Stimulated activated CD4-positive, alpha-beta T cell treated with anti-CD3 and anti-CD28 coated beads, Interleukin-1b, Interleukin-23, amount 100 ng/mL, for 4 hours (primary cell): ENCODE measurements at places on chromosomes 4 and X.

DNA sequence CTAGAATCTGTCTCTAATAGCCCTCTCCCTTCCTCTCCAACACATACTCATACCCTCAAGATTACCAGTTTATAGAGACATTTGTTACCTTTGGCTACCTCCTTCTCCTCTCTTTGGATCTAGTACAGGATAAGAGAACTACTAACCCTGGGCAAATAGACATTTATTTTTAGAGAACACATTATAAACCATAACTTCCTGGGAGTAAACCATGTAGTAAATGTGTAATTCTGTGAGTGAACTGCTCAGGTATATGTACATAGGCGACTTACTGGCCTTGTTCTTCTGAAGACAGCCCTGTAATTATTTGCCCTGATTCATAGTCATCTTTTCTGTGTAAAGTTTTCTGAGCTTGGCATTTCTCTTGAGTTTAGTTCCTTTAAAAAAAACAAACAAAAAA, 94.2 kb downstream of the KDM6A start:
- DNase-seq: no peak

- no peak for DNase-seq
Observed at GRCh38 chrX:134603806-134604700, 54.2 kb downstream of the PLAC1 start.

- no peak for DNase-seq
Observed at GRCh38 chr4:2330091-2331042, 68.5 kb upstream of the MXD4 start.

DNA sequence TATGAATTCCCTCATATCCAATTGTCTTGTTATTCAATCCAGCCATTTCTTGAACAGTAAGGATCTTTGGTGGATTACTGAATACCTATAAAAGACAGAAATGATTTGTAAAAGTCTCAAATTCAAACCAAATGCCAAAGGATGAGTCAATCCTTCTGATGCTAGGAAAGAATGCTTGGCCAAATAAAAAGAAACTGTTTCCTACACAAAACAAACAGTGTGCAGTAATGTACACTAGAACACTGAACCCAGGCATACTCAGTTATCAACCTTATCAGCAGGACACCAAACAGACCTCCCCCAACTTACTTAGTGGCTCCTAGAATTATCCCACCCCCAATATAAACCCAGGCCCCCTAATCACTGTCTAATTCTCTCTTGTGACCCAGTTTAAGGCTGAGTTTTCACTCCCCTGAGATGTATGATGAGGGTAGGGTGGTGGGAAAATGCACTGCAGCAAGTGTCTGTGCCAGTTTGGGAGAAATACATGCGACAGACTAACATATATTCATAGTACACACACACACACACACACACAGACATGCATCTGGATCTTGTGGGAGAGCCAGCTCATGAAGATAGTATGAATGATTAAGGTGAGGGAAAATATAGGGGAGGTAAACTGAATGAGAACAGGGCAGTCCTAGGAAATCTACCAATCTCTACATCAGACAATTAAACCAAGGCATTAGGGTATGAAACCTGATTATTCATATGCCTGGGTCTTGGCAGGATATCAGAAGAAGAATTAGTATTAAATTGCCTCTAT, 35.0 kb downstream of the CLDN2 start:
- no peak for DNase-seq

GRCh38 chrX:124467202-124467601, 120.8 kb downstream of the SH2D1A start:
- DNase-seq: no peak

DNA sequence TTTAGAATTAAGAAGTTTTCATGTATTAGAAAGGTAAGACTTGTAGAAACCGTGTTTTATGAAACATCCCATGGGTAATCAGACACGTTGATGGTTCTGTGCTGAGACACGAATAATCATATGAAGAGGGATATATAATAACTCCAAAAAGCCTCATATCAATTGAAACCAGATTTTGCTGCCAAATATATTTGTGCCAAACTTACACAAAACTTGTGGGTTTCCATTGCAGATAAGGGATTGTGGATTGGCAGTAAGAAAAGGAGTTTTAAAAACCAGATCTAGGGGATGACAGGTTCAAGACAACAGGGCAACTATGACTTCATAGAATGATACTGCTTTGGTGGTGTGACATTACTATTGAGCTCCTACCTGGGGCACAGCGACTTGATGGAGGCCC, 616.1 kb downstream of the BCOR start:
- no peak for DNase-seq

DNA sequence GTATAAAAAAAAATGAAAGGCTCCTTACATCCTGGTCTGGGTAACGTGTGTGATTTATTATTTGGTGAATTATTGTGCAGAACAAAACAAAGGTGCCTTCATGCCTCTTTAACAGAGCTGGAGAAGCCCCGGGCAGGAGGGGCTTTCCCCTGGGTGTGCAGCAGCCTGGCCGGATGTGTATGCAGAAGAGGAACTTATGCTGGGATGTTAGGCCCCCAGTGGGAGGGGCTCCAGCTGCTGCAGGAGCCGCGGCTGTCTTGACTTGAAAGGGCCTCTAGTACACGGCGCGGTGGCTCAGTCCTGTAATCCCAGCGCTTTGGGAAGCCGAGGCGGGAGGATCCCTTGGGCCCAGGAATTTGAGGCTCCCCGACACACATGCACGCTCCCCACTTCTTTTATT, 16.0 kb downstream of the CCNQ start:
- peak; percentile 44 for DNase-seq

- no peak for DNase-seq
Observed at GRCh38 chr4:17788956-17789355, 7.5 kb upstream of the FAM184B start.

DNA sequence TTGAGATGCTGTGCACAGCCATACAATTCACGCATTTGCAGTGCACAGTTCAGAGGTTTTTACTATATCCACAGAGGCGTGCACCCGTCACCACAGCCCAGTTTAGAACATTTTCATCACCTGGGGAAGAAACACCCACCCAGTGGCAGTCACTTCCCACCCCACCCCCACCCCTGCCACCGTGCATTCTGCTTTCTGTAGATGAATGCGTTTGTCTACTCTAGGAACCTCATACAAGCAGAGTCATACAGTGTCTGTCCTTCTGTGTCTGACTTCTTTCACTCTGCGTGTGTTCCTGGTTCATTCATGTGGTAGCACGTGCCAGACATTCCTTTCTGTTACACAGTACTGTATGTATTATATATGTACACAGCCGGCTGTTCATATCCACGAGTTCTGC, 122.8 kb downstream of the TBL1X start:
- DNase-seq: no peak

- DNase-seq: no peak
Observed at GRCh38 chrX:12378253-12378652, 240.0 kb downstream of the FRMPD4 start.

GRCh38 chr4:38782452-38783108, at the start of gene TLR10:
TSS of gene TLR10 (minus strand) at chr4:38782990. CDS start at chr4:38775590, 7,400 bp downstream.
- no peak for DNase-seq

DNA sequence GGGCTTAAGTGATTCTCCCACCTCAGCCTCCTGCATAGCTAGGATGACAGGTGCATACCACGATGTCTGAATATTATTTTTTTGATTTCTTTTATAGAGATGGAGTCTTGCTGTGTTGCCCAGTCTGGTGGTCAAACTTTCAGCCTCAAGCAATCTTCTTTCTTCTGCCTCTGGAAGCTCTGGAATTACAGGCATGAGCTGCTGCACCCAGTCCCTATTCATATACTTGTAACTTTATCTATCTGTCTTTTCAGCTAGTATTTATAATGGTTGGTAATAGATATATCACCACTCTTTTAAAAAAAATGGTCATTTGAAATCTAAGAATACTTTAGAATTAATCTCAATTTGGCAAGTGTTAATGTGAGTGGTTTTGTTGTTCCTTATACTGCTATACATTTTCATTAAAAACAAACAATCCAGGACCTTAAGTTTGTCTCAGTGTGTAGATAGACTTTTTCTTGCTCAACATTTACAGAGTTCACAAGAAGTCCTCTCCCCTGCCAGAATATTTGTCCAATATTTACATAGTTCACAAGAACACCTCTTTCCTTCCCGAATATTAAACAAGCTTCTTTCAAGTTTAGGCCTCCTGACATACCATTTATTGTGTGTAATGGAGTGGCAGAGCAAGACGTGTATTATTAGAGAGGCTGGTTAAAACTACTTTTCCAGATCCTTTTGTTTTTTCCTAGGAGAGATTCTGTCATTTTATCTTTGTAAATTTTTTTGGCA, 1197.4 kb upstream of the ADGRL3 start:
- no peak for DNase-seq

GRCh38 chr4:169039251-169039954, 29.3 kb upstream of the CBR4 start:
- DNase-seq: no peak

- no peak for DNase-seq
Observed at GRCh38 chrX:39158801-39159657, 357.8 kb downstream of the MID1IP1 start.

DNA sequence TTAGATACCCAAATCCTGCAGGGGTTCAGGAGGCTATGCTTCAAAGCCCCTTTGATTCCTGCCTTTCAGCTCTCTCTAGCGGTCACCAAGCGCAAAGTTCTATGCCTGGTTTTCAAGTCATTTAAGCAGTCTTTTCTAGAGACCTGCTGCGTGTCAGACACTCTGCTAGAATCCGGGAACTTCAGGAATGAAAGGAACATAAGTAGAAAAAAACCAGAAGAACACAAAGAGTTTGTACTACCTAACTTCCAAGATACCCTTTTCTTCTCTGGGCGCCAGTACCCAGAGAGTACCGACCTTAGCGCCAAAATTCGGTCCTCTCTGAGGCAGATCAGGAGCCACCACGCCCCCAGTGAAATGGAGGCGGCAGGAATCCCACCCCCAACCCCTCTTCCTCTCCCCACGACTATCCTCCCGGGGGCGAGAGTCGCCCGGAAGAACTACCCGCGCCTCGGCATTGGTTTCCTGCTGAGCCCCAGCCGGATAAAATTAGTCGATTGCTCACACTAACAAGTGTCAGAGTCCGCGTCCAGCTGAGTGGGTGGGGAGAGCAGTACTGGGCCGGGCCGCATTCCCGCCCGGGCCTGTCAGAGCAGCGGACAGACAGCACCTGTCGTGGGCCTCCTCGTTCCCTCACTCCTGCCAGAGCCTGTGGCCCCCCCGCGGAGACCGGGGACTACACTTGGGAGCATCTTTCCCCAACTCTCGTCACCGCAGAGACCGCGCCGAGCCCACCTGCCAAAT, 78.8 kb downstream of the RLIM start:
- peak; percentile 13 for DNase-seq

- DNase-seq: no peak
Observed at GRCh38 chr4:63708661-63709060, 700.6 kb downstream of the TECRL start.

- DNase-seq: no peak
Observed at GRCh38 chr4:37732526-37733186, 46.5 kb upstream of the RELL1 start.

DNA sequence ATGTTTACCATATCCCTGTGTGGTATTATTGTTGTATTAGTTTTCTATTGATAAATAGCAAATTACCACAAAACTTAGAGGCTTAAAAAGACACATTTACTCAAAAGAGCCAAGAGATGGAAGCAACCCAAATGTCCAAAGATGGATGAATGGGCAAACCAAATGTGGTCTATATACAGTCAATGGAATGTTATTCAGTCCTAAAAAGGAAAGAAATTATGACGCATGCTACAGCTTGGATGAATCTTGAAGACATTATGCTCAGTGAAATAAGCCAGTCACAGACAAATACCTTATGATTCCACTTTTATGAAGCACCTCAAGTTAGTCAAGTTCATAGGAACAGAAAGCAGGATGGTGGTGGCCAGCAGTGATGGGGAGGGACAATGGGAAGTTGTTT, 144.7 kb downstream of the QDPR start:
- DNase-seq: no peak

DNA sequence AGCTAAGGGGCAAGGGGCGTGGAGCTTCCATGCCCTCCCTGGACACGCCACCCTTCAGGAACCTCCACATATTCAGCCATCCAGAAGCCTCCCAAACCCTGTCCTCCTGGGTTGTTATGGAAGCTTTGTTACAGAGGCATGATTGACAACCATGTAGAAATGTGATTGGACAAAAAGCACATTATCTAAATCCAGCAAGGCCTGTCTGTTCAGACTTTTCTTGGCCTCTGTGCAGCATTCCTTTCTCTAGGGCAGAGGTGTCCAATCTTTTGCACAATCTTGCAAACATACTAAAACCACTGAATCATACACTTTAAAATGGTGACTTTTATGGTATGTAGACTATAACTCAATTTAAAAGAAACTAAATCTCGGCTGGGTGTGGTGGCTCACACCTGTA, 12.7 kb downstream of the STEEP1 start:
- no peak for DNase-seq

DNA sequence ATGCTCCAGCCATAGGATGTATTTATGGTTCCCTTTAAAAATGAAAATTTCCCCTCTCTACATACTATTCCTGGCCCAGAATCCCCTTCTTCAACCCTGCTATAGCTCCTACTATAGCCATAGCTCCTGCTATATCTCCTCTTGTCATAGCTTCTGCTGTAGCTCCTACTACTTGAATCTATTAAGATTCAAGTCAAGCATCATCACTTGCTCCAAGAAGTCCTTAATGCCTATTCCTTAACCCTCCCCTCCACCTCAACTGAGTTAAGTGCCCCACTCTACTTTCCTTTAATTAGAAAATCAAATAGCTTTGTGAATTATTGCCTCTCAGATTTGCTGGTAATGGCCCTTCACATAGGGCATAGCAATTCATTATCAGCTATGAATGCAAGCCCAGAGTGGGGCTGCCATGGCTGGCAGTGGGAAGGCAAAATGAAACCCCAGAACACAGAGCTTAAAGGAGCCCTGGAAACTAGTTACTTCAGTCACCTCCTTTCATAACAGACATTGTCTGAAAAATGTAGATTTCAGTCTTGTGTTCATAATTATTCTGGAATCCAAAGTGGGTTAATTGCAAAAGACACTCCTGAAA, 15.4 kb downstream of the OCIAD2 start:
- no peak for DNase-seq

DNA sequence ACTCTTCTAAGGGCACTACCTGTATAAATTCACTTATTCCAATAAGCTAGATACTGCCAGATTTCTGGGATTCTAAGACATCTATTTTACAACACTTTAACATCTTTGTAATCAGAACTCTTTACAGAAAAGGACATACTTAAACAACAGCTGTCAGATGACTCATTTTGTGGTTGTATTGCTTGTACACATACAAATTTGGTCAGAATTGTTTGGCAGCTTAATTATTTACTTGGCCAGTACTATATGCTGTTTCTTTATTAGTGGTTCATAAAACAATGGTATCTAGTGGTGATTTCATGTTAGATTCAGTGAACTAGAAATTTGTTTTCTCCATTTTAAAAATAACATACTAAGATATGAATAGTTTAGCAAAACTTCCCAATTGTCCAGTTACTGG, 27.2 kb downstream of the PALLD start:
- DNase-seq: no peak
